ENCODE measurements at places on chromosomes 1 and 21. TPM values are rescaled to one million over a fixed set of nuclear protein-coding genes. Genes with fewer than 3 reads are reported as not detected.

The CD1E gene
- not detected for polyA plus RNA-seq

The PLPP3 gene
- 128 TPM for polyA plus RNA-seq

The TNN gene
- polyA plus RNA-seq = 3.3 TPM

The NTRK1 gene
- polyA plus RNA-seq = 0.42 TPM

The C4BPA gene
- polyA plus RNA-seq = 0.18 TPM

The TNNI3K gene
- 0.90 TPM for polyA plus RNA-seq

The FCRL2 gene
- 0.14 TPM for polyA plus RNA-seq

The EPHA10 gene
- polyA plus RNA-seq = 0.26 TPM

The LAMC2 gene
- polyA plus RNA-seq = 5.3 TPM

The CPT2 gene
- polyA plus RNA-seq = 11.0 TPM

The HTR1D gene
- not detected for polyA plus RNA-seq

The TMEM183A gene
- polyA plus RNA-seq = 38.4 TPM

The MTARC1 gene
- 5.8 TPM for polyA plus RNA-seq

The PLCH2 gene
- polyA plus RNA-seq = 0.39 TPM

The CCDC17 gene
- 1.4 TPM for polyA plus RNA-seq

The HAPLN2 gene
- not detected for polyA plus RNA-seq

The FTCD gene
- 1.0 TPM for polyA plus RNA-seq

The TCHHL1 gene
- polyA plus RNA-seq = not detected

The KRTAP13-2 gene
- not detected for polyA plus RNA-seq

The PACC1 gene
- 6.6 TPM for polyA plus RNA-seq

The NFASC gene
- 0.74 TPM for polyA plus RNA-seq

The CLCA1 gene
- not detected for polyA plus RNA-seq

The RGSL1 gene
- polyA plus RNA-seq = not detected

The TGFB2 gene
- 47.9 TPM for polyA plus RNA-seq

The YOD1 gene
- polyA plus RNA-seq = 7.0 TPM

The NUP210L gene
- polyA plus RNA-seq = 0.08 TPM

The FNDC5 gene
- 181 TPM for polyA plus RNA-seq

The PTGFR gene
- polyA plus RNA-seq = 14.3 TPM

The ACTA1 gene
- polyA plus RNA-seq = 8,874 TPM

The FCAMR gene
- polyA plus RNA-seq = not detected

The FAM167B gene
- 4.6 TPM for polyA plus RNA-seq

The AMY1A gene
- not detected for polyA plus RNA-seq

The KRTAP10-1 gene
- not detected for polyA plus RNA-seq

The LEFTY2 gene
- 2.7 TPM for polyA plus RNA-seq

The DONSON gene
- polyA plus RNA-seq = 29.6 TPM

The LRRN2 gene
- 8.5 TPM for polyA plus RNA-seq

The SEMA4A gene
- polyA plus RNA-seq = 2.8 TPM

The CCDC181 gene
- polyA plus RNA-seq = 1.4 TPM

The RCC2 gene
- polyA plus RNA-seq = 39.2 TPM

The PEAR1 gene
- 26.5 TPM for polyA plus RNA-seq

The CASQ2 gene
- polyA plus RNA-seq = 579 TPM

The PPIE gene
- 40.0 TPM for polyA plus RNA-seq

The PODN gene
- polyA plus RNA-seq = 6.8 TPM

The LENEP gene
- 0.30 TPM for polyA plus RNA-seq

The CD1D gene
- polyA plus RNA-seq = 1.2 TPM

The TRIM67 gene
- 0.12 TPM for polyA plus RNA-seq

The AMY1C gene
- polyA plus RNA-seq = not detected

The NBPF10 gene
- polyA plus RNA-seq = 2.1 TPM

The AMY2B gene
- polyA plus RNA-seq = 7.4 TPM

The NLRP3 gene
- 1.0 TPM for polyA plus RNA-seq

The VHLL gene
- polyA plus RNA-seq = not detected

The REG4 gene
- polyA plus RNA-seq = not detected

The CELA3B gene
- not detected for polyA plus RNA-seq
